Kidney capillary endothelial cell (primary cell): ENCODE measurements at places on chromosomes 2 and 18.

DNA sequence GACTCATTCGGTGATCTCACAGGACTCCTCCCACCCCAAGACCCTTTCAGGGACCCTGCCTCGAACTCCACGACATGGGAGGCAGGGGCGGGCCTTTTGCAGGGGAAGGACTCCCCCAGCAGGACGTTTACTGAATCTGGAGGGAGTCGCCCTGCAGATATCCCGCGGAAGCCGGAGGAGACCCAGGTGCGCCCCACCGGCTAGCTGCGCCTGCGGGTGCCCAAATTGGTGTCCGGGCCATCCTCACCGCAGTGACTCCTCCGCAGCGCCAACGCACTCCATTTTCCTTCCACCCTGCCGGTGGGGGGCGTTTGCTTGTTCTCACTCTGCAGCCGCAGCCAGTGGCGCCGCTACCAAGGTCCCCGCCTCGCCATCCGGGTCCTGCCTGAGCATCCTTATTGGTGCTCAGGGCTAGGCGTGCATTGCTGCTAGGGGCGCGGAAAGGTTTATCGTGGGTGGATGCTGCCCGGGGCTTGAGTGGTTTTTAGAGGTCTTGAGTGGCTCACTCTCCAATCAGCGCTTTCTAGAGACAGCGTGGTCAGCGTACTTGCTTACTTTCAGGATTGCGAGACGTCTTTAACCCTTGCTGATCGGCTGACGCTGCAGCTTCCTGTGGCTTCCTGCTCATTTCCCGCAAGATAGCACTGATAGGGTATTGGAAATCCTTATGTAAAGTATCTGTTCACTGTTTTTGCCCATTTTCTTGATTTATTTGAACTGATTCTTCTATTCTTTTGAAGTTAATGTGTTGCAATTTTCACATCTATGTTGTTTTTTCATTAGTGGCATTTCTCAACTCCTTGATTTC, 81.4 kb downstream of the BIN1 start:
- DNase-seq = peak; percentile 71

- no peak for DNase-seq
These were observed 21.6 kb upstream of the ITGB6 start for GRCh38 chr2:160221391-160222276.

GRCh38 chr2:232809349-232810124, 33.2 kb upstream of the KCNJ13 start:
- DNase-seq = no peak

DNA sequence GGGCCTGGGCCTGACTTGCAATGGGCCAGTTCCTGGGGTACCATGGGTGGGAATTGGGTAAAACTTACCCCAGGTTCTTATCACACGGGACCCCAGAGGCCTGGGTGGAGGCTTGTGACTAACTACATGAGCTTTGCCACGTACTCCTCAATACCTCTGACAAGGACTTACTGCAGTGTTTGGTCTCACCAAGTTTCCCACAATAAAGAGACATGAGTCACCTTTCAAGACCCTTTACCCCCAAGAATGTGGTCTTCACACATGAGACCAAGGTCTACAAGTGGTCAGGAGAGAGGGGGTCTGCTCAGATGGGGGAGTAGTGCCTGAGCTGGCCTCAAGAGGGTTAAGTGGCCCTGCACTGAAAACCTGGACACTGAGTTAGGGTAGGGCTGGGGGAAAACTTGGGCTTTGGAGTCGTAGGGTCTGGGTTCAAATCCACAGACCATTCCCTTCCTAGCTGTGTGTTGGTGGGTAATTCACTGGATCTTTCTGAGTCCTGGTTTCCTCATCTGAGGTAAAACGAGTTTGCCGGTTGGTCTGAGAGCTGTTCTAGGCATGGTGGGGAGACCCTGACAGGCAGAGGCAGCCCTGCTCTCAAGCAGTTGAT, 2.0 kb upstream of the GNLY start:
- DNase-seq = no peak

DNA sequence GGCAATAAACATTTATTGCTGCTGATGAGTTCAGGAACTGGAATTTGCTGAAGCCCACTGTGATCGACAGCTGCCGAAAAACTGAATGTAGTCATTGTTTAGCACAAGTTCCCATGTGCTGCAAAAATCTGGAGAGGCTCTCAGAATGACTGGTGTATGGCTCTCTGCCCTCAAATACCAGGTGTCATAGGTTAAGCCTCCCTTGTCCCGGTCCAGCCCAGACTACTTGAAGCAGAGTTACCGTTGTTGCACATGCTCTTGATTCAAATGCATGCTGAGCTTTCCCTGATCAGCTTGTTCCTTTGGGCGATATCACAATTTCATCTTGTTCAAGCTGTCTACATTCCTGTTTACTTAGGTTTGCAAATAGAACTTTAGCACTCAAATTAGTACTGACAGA, 625.2 kb downstream of the CPS1 start:
- DNase-seq = no peak

DNA sequence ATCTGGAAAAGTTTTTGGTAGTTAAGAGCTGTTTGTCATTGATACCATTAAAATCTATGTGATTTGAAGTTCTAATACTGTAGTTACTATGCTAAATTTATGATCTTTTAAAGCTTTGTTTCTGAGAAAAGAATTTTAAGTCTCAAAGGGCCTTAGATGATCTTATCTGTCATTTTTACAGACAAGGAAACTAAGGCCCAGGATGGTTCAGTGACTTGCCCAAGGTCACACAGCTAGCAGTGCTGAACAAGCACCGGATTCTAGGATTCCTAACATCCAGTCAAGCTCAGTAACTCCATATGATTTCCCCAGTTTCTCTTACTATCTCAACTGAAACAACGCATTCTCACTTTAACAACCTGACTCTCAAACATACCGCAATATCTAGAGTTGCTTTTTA, 37.7 kb downstream of the PELI1 start:
- no peak for DNase-seq

DNA sequence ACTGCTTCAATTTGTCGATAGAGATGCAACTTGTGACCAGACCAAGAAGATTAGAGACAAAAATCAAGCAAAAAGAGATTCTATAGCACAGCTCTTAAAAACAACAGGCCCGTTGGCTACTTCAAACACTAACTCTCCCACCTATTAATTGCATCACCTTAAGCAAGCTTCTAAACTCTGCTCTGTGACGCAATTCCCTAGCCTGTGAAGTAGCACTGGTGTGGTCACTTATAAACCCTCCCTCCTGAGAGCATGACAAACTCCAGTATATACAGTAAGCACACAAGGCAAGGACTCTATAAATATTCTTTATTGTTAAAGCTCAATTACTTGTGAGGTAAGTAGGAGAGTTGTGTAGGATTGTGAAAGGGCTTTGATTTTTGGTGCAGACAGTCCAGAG, 72.3 kb downstream of the CMPK2 start:
- no peak for DNase-seq

GRCh38 chr2:201777043-201777442, 3.7 kb downstream of the ALS2 start:
- no peak for DNase-seq

GRCh38 chr18:69397096-69397495, 3.6 kb upstream of the DOK6 start:
- no peak for DNase-seq

GRCh38 chr2:215358891-215359575, 47.2 kb downstream of the ATIC start:
- no peak for DNase-seq

DNA sequence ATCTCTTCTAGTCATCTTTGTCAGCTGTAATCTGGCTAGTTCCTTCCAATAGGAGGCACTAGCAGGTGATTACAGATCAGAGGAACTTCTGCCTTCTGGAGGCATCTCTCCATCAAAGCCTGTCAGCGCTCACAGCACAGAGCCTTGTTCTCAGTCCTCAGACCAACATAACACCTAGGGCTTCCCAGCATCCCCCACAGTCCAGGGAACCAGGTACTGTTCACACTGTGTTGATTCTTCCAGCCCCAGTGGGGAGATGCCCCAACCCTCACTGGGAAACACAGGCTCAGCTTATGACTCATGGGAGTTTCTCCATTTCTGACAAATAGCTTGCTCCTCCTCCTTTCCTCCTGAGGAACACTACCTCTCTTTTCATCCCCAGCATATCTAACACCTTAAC, 601.7 kb downstream of the CBLN2 start:
- DNase-seq = no peak

- DNase-seq = no peak
These were observed 27.1 kb downstream of the SMIM21 start for GRCh38 chr18:75400366-75400765.

DNA sequence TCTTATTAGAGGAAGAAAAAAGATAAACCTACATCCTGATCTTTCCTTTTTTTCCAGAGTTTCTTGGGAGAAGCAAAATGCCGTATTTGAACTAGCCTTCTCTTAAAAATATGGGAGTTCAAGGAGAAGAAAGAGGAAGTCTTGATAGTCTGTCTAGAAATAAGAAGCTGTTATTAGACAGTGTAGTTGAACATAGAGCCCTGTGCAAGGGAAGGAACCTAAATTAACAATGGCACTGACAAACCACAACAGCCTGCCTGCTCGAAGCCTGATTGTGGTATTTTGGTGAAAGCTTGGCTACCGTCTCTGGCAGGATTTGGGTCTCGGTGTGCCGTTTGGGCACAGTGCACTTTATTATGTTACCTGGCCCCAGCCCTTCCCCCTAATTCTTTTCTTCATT, 17.1 kb downstream of the SMARCAL1 start:
- no peak for DNase-seq
